ENCODE measurements at places on chromosomes 1 and 21.

- DNase-seq: no peak
Measured at GRCh38 chr1:64841330-64842065, 96.6 kb downstream of the RAVER2 start.

GRCh38 chr1:202112859-202113689, 9.6 kb upstream of the GPR37L1 start:
- DNase-seq: no peak

GRCh38 chr1:47759251-47759935, 237.8 kb downstream of the TRABD2B start:
- no peak for DNase-seq

GRCh38 chr1:20723159-20723536, 5.3 kb upstream of the KIF17 start:
- no peak for DNase-seq

DNA sequence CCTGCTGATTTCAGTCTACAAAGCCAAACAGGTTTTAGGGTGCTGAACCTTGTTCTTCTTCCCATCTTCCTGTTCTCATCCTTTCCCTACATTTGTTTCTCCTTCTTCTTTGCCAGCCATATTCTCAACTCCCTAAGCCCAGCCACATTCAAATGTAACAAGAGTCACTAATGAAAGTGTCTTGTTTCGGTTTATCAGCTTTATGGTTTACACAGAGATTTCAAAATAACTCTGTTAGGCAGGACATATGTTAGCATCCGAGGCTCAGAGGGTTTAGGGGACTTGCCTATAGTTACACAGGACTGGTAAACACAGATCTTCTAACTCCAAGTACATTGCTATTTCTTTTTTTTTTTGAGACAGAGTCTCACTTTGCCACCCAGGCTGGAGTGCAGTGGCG, 61.3 kb downstream of the NDUFS5 start:
- no peak for DNase-seq

DNA sequence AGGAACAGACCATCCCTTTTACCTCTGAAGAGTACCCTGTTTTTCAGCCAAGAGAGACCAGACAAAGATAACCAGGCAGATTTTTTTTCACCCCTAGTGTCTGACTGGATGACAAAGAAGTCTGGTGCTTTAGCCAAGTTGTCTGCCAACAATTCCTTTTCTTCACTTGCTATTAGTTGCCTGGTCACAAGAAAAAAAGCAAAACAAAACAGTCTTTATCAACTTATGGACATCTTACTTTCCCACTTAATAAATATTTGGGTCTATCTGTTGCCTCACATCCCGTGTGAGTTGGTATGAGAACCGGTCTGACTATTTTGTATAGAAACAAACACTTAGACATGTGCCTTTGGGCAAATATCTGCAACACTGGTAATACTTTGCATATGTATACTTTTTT, 662.9 kb downstream of the PLPP3 start:
- DNase-seq: no peak

- DNase-seq: no peak
Measured at GRCh38 chr1:40030528-40031135, 9.9 kb upstream of the CAP1 start.

Data from CD4-positive, alpha-beta T cell treated with Interleukin-10 for 1 hour (primary cell).